Heart left ventricle (tissue), 16 donors: ENCODE measurements at places on chromosomes 1 and 21. TPM values are rescaled to one million over a fixed set of nuclear protein-coding genes. Genes with fewer than 3 reads are reported as not detected.

ELF3 gene
- total RNA-seq: 0.32 TPM

PGM1 gene
- total RNA-seq: 274 TPM

FAM78B gene
- 1.5 TPM for total RNA-seq

CACNA1S gene
- total RNA-seq: not detected

GRCh38 chr1:159205225-159205624 lies 550 bp downstream of the ACKR1 start:
- no peak for DNase-seq

GRCh38 chr1:110726755-110727154 lies 52.0 kb upstream of the KCNA3 start:
- DNase-seq: no peak

GRCh38 chr1:235563513-235564061 lies 59.3 kb upstream of the B3GALNT2 start:
- DNase-seq: no peak

- no peak for DNase-seq
Observed at GRCh38 chr21:31141389-31142000, 103.2 kb upstream of the KRTAP19-8 start.

DNA sequence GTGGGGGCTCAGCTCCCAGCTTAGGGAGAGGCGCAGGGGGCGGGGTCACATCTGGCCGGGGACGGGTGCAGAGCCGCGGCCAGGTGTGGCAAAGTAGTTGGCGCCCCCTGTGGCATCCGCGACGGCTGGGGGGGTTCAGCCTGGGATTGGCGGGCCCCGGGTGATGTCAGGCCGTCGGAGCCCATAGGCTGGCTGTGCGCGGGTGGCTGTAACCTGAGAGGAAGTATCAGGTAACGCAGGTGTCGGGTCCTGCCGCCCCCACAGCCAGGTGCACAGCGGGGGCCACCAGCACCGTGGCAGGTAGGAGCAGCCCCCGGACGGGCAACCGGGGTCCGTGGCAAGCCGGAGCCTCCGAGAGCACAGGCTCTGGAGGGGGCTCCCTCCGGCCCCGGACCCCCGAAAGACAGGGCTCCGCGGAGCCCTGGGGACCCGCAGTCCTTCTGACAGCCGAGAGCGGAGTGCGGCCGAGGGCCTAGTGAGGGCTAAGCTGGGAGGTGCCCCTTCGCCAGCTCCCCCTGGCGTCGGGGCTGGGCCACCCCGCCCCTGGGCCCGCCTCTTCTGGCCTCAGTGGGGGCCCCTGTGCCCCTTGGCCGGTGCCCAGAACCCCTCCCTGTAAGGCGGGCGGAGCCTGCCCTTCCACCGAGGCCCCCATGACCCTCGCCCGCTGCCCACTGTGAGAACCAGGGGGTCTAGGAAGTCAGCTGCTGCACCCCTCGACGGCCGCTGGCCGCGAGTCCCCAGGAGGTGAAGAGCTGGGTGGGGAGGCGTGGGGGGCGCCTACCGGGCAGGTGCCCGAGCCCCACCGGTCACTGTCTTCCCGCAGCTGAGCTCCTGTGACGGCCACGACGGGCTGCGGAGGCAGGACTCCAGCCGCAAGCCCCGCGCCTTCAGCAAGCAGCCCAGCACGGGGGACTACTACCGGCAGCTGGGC lies 17.9 kb downstream of the TNFRSF25 start:
- no peak for DNase-seq

GRCh38 chr1:67980028-67980427 lies 70.4 kb downstream of the DIRAS3 start:
- no peak for DNase-seq

DNA sequence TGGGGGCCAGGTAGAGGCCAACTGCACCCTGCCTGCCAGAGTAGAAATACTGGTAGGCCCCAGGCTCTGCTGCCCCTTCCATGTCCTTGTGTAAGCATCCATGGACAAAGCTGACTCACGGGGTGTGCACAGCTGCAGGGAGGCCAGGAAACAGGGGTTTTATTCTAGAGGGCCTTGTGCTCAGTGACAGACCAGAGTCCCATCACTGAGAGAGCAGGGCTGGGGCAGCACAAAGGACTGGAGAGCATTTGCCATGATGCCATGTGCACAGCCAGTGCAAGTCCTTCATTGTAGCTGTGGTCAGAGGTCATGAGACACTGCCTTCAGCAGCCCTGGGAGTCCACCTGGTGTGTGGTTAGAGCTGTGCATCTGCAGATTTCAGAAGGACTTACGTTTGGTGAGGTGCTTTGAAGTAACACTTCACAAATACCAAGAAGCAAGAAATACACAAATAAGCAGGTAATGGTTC lies 8.1 kb downstream of the ARF1 start:
- DNase-seq: no peak

DNA sequence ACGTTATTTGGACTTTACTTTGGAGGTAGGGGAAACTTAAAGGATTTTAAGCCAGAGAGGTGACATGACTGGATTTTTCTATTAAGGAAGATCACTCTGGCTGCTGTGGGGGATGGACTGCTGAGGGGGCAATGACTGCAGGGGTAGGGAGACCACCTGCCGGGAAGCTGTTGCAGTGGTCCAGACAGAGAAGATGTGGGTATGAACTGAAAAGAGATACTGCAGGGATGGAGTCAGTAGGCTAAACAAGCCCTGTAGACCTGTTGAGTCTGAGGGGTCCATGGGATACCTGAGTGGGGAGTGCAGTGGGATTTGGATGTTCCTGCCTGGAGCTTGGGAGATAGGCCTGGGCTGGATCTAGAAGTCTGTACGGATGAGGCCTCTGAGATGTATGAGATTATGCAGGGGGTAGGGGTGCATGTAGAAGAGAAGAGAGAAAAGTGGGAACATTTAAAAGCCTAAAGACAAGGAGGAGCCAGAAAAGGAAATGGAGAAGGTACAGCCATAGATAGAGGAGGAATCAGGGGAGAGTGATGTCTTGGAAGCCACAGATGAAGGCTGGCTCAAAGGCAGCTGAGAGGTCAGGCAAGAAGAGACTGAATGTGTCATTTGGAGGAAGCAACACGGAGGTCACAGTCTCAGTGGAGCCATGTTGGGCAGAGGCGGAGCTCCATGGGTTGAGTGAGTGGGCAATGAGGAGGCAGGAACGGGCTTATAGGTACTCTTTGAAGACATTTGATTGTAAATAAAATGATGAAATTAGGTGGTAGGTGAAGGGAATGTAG lies 25.9 kb upstream of the KCNA2 start:
- DNase-seq: no peak

GRCh38 chr1:221477252-221477651 lies 264.6 kb downstream of the DUSP10 start:
- no peak for DNase-seq

DNA sequence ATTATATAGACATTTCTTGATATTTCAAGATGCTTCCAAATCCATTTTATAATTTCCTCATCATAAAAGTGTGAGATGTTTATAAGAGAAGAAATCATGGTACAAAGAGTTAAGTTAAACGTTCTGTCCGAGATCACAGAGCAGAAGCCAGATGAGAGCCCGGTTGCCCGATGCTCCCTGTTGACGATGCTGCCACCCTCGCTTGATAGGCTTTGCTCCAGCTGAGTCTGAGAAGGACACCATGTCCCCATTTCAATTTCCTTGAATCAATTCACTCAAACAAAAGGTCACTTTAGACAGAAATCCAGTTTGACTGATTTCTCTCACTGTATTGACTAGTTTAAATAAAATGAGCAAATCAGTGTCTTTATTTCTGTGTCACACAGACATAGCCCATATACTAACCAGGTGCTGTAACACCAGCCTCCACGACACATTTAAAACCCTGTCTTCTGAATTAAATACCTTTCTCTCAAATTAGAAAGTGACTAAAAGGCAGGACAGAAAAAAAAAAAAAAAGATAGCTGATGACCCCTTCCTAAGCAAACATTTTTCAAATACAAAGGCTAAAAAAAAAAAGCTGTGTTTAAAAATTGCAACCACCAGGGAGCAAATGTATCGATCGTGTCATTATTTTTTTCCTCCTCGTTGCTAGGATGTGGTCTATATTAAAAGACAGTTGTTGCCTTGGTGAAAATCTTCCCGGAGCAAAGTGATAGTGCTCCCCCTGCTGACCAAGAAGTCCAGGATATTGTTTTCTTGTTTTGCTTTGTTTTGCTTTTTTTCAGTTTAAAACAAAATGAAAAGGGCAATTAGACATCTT lies 35.2 kb downstream of the DNASE2B start:
- no peak for DNase-seq

GRCh38 chr1:236862615-236863211 lies 67.6 kb downstream of the MTR start:
- DNase-seq: no peak
